Posterior vena cava (tissue), 2 donors: ENCODE measurements at places on chromosomes 16 and 17. TPM values are rescaled to one million over a fixed set of nuclear protein-coding genes. Genes with fewer than 3 reads are reported as not detected.

HS3ST3B1 gene
- total RNA-seq: 0.62 TPM

DNA sequence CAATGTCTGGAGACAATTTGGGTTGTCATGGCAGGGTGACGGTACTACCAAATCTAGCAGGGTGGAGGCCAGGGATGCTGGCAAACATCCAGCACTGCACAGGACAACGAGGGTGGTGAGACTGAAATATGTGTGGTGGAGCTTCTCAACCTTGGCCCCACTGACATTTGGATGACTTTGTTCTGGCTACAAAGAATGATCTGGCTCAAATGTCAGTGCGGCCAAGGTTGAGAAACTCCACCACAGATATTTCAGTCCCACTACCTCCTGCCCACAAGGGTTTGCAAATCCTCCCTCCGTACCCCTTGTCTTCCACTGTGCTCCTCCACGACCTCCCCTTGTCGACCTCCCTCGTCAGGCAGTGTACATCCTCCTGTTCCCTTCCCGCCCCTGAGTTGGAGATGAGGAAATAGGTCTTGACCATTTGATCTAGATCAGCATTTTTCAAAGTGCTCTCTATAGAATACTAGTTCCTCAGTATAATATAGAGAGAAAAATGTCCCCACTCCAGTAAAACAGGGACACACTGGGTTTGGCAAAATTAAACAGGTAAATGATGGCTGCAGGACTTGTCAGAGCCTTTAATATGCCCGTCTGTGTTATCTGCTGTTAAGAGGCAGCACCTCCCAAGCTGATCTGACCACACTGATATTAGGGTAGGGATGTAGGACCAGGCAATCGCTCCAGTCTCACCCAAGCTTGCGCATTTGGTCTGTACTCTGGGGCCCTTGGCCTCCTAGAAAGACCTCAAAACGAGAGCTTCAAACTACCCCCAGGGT is 6.8 kb downstream of the OSGIN1 start:
- no peak for DNase-seq

- DNase-seq: no peak
Measured at GRCh38 chr17:38857271-38857670, 3.8 kb upstream of the RPL23 start.

- DNase-seq: no peak
Measured at GRCh38 chr16:3780570-3780969, 63.2 kb upstream of the TRAP1 start.

- no peak for DNase-seq
Measured at GRCh38 chr17:49132317-49132698, 261 bp upstream of the B4GALNT2 start.

GRCh38 chr16:46757339-46758050 is 9.4 kb upstream of the MYLK3 start:
- no peak for DNase-seq
